ENCODE measurements at places on chromosomes 4 and X.

- no peak for DNase-seq
These were observed 185.8 kb upstream of the STK26 start for GRCh38 chrX:131837325-131837724.

- DNase-seq: no peak
These were observed 192.5 kb downstream of the ASMT start for GRCh38 chrX:1807301-1807731.

GRCh38 chr4:78568640-78569305 is 17.2 kb downstream of the ANXA3 start:
- no peak for DNase-seq

DNA sequence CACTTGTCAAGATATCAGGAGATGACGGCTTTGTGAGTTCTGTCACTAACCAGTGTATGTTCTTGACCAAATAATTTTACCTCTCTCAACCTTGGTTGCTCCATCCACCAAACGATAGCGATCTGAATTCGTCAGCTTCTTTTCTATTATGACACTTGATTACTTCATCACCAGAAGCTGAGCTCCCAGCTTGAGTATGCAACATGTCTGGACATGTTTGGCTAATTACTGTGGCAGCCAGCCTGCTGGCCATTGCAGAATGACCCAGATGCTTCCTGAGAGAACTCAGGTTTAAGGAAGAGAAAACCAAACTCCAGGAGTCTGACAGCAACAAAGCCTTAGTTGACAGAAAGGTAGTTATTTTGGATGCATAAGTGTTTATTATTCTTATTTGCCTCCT is 46.4 kb upstream of the PARM1 start:
- no peak for DNase-seq

GRCh38 chr4:98928505-98929340 is at the start of gene EIF4E:
TSS of gene EIF4E (minus strand) at chr4:98929133. CDS start at chr4:98929112, 21 bp downstream.
- DNase-seq: peak; percentile 93

- DNase-seq: no peak
These were observed 138.8 kb upstream of the DCAF8L1 start for GRCh38 chrX:28120072-28120471.

- no peak for DNase-seq
These were observed 31.6 kb downstream of the CDKL5 start for GRCh38 chrX:18457000-18457399.

- no peak for DNase-seq
These were observed 97.1 kb downstream of the LDB2 start for GRCh38 chr4:16801356-16801755.

DNA sequence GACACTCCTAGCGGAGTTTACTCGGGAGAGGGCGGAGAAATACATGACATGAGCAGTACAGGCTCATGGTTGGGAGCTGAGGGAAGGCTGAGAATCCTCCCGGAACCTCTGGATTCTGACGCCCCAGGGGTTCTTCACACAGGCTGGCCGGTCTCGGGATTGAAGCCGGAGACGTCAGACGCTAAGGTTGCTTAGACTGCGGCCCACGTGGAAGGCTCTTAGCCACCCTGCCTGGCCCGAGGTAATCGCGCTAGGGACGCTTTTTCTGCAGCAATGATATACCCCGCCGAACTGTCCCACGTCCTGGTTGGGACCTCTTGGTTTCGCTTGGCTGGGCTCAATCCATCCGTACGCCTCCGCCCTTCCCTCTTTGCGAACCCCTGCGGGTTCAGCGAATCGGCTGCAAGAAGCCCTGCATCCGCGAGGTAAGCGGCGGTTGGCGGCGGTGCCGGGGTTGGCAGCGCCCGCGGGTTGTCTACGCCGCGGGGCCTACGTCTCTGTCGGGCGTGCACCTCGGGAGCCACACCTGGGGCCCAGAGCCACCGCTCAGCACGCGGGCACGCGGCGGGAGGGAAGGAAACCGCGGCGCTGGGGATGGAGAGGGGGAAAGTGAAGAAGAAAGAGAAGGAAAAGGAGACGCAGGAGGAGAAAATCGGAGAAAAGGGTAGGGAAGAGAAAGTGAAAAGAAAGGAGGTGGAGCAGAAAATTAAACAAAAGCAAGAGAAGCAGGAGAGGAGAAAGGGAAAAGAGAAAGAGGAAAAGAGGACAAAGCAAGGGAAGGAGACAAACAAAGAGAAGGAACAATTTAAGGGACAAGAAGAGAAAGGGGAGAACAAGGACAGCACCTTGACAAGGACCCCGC is at the start of gene ARL9:
ARL9 (plus strand) TSS at position 523 of the 862 bp plus-strand sequence; CDS start at position 595, 72 bp downstream.
- DNase-seq: no peak

DNA sequence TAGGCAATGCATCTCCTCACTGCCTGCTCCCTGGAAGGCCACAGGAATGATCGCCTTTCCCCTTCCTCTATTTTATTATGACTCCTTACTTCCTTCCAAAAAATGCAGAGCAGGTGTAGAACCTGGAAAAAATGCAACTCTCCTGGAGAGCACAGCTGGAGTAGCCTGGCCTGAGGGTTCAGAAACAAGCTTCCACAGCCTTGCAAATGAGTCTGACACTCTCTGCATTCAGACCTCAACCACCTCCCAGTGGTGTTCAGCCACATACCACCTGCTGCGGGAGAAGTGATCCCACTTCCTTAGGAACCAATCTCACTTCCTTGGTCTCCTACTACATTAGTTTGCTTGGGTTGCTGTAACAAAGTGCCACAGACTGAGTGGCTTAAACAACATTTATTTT is 368.1 kb upstream of the NOCT start:
- DNase-seq: no peak

GRCh38 chr4:56048702-56049431 is 100.1 kb downstream of the CEP135 start:
- DNase-seq: peak; percentile 42

All from hypothalamus (tissue), 51 donors.